ENCODE measurements at places on chromosomes 4 and X.

- DNase-seq, result no peak
These were observed 73.3 kb upstream of the STX18 start for GRCh38 chr4:4614925-4615678.

GRCh38 chrX:75596178-75596577 lies 73.3 kb upstream of the ZDHHC15 start:
- no peak for DNase-seq

DNA sequence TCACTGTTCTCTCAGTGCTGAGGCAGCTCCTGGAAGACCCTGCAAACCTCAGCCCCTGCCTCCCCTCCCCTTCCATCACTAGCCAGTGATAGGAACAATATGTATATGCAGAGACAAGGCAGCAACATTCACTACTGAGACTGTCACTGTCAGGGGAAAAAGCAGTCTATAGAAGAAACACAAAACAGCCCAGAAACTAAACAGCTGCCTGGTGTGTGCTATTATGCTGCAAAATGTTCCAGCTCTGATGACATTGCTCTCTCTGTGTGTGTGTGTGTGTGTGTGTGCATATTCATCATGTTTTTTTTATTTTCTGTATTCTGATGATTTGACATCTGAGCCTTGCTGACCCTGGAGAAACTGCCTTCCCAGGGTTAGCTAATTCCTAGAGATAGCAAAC lies 147.2 kb downstream of the SPATA18 start:
- no peak for DNase-seq

GRCh38 chr4:1409491-1410425 lies 3.5 kb upstream of the NKX1-1 start:
- DNase-seq, result no peak

- DNase-seq, result no peak
These were observed 55.7 kb downstream of the NDNF start for GRCh38 chr4:121016611-121017010.

- DNase-seq, result no peak
These were observed 16.1 kb upstream of the ATP8A1 start for GRCh38 chr4:42673082-42673425.

GRCh38 chrX:107659768-107660167 lies 31.5 kb downstream of the PRPS1 start:
- peak; percentile 43 for DNase-seq

DNA sequence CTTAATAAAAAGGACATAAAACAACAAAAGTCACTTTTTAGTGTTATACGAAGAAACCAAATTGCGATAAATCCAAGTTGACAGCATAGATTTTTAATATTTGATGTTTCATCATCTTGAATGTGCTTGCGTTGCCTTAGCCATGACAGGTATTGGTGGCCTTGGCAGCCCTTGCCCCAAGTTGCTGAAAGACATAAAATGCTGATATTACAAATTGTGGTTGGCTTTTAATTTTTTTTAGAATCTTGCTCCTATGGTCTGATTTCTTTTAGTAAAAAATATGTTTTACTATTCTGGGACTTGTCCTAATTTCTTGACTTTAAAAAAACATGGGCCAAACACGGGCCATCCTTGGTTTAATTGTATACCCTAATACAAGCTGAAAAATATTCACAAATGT lies 122.6 kb downstream of the SLC4A4 start:
- DNase-seq, result no peak

- no peak for DNase-seq
These were observed 593.0 kb upstream of the TENM3 start for GRCh38 chr4:181650033-181650825.

GRCh38 chr4:52713456-52713937 lies 37.7 kb downstream of the ERVMER34-1 start:
- no peak for DNase-seq

DNA sequence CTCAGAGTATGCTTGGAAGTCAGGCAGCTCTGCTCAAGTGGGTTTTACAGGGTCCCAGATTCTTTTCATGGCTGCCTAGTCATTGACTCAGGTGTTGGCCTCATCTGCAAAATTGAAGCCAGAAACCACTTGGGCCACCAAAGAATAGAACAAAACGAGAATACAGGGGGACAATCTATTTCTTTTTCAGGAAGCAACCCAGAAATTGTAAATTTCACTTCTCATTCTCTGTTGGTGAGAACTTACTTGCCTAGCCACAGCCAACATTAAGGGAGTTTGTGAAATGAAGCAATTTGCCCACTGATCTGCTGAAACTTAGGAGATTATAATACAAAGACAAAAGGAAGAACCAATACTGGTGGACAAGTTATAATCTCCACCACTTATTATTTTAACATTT lies 8.6 kb upstream of the TKTL2 start:
- peak; percentile 74 for DNase-seq

DNA sequence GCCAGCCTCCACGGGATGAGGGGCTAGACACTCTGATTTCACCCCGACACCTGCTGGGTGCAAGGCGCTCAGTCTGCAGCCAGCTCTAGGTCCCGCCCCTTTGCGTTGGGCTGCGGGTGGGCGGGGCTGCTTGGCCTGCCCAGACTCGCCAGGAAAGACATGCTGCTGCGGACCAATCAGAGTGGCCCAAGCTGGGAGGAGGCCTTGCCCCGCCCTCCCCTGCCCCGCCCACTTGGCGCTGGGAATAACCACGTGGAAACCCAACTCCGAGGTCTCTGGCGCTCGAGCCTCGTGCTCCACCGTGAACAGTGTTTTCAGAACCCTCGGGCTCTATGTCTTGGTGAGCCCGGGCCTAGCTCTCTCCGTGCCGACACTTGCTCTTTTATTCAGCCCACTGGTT lies 5.3 kb upstream of the VMA21 start:
- no peak for DNase-seq

DNA sequence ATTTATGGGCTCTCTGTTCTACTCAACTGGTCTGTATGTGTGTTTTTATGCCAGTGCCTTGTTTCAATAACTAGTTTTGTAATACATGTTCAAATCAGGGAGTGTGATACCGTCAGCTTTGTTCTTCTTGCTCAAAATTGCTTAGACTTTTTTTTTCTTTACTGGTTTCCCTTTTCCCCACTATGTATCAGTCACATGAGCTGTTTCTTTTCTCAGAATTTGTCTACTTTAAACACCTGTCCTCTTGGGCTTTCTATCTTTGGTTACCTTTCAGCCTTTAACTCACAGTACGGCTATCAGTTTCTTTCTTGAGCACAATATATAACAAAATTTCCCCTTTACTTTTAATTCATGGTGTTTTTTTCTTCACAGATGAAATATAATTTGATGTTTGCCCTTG lies 5.4 kb upstream of the GLRA3 start:
- no peak for DNase-seq

Data from suppressor macrophage treated with lipopolysaccharide for 4 hours (primary cell).